ENCODE measurements at places on chromosomes 13 and 19.

DNA sequence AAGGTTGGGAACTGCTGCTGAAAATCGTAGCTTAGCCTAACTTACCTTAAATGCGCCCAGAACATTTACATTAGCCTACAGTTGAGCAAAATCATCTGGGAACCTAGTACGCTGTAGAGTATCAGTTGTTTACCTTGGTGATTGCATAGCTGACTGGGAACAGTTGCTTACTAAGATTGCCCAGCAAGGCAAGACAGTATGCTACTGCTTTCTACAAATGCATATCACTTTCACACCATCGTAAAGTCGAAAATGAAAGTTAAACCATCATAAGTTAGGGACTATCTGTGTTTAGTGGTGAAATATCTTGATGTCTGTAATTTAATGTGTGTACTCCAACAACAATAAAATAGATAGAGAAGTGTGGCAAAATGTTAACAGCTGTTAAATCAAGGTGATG lies 1670.6 kb upstream of the PCDH20 start:
- DNase-seq = no peak

GRCh38 chr13:68745502-68745901 lies 1362.1 kb upstream of the ATXN8OS start:
- no peak for DNase-seq

DNA sequence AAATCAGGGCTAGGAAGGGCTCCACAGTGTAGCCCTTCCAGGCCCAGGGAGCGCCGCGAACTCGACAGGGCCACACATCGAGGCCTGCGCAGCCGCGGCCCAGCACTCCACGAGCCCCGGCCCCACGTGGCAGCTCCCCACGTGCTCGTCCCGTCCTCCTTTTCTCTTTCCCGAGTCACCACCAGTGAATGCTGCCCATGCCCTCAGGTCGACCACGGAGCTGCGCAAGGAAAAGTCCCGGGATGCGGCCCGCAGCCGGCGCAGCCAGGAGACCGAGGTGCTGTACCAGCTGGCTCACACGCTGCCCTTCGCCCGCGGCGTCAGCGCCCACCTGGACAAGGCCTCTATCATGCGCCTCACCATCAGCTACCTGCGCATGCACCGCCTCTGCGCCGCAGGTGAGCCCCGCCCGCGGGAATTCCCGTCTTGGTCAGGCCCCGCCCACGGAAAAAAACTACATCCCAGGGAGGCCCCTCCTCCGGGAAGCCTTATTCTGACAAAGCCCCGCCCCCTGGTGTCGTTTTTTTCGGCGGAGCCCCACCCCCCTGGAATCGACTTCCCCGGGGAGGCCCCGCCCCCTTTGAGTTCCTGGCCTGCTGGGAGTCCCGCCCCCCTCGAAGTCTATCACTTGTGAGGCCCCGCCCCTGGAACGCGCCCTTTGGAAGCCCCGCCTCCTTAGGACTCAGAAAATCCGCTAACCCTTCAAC lies 7.0 kb downstream of the HIF3A start:
- DNase-seq = peak; percentile 71

GRCh38 chr19:51473009-51473707 lies 5.2 kb upstream of the CEACAM18 start:
- peak; percentile 57 for DNase-seq

DNA sequence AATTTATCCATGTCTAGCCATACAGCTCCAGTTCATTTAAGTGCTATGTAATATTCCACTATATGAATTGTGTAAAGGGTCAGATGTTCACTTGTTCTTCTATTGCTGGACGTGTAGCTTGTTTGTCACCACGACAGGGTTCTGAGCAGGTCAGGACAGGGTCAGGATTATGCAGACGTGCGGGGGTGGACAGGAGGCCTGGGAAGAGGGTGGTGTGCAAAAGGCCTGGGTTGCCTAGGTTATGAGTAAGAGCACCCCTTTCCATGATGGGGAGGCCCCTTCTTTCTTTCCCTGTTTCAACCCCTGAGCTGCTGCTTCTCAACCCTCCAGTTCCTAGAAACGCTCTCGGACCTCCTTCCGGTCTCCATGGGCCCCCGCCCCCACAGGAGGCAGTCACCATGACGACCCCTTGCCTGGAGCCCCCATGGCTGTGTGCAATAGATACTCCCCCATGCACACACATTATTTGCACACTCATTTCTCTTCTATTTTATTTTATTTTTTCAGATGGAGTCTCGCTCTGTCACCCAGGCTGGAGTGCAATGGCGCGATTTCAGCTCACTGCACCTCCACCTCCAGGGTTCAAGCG lies 2.0 kb downstream of the EXOC3L2 start:
- DNase-seq = no peak

- no peak for DNase-seq
Observed at GRCh38 chr13:21230516-21230915, 54.1 kb downstream of the MRPL57 start.

DNA sequence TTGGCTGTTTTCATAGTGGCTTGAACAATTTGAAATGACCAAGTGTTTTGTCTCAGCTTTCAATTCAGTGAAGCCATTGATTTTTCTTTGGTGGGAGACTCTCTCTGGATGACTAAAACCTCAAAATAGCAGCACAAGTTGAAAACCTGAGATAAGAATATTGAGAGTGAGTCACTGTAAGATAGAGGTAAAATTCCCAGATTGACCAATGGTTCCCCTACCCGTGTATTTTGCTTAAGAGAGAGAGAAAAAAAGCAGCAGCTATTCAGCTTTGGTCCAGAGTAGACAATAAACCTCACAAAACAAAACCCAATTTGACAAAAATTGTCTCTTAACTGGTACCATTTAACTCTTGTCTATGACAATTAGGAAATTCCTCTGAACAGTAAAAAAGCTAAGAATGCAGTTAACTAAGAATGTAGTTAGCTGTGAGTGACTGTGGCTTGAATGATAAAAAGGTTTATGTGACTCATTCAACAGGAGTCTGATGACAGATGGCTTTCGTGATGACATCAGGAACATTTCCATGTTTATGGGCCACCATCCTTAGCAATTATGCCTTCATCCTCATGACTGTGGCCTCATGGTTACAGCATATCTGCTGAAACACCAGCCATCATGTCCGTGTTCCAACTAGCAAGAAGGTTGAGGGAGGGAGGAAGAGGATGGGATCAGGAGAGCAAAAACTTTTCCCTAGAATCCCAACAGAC lies 356.9 kb downstream of the NDFIP2 start:
- DNase-seq = no peak

DNA sequence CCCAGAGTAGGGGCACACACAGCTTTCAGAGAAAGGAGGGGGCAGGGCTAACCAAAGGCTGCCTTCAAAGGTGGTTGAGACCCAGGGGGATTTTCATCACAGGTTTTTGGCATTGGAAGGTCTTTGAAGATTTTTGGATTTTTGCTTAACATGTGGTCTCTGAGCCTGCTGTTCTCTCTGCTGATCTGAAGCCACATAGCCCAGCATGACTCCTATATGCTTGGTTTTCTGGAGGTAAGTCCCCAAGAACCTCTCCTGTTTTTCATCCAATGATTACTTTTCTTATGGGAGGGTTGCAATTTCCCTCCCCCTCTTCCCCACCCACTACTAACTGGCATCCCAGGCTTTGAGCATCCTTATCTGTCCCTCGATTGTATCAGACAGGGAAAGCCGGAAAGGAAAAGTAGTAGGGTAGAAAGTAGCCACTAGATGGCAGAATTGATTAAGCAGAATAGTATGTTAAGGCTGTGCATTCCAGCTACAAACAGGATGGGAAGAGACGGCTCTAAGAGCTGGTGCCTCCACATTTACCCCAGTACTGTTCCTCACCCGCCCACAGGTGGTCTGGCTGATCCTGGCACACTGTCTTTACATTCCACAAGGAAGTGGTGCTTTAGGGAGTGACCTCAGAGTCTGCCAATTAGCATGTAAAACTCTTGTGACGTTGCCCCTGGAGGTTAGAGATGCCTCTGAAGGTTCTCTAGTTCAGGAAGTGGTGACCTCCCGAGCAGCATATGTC lies 218.9 kb upstream of the EDNRB start:
- no peak for DNase-seq

DNA sequence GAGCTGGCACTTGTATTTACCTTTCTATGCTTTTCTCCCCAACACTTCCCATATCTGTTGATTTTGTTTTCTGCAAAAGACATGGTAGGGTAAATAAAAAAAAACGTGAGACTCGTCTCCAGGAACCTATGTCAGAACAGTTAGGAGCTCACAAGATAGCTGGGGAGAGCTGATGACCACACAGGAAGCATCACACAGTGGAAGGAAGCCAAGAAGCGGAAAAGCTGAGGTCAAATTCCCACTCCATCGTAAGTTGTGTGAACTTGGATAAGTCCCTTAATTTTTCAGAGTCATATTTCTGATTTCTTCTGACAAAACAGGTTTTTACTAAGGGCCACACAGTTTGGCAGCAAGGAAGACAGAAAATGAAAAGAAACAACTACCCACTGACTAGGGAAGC lies 199.6 kb downstream of the KLF5 start:
- DNase-seq = no peak

DNA sequence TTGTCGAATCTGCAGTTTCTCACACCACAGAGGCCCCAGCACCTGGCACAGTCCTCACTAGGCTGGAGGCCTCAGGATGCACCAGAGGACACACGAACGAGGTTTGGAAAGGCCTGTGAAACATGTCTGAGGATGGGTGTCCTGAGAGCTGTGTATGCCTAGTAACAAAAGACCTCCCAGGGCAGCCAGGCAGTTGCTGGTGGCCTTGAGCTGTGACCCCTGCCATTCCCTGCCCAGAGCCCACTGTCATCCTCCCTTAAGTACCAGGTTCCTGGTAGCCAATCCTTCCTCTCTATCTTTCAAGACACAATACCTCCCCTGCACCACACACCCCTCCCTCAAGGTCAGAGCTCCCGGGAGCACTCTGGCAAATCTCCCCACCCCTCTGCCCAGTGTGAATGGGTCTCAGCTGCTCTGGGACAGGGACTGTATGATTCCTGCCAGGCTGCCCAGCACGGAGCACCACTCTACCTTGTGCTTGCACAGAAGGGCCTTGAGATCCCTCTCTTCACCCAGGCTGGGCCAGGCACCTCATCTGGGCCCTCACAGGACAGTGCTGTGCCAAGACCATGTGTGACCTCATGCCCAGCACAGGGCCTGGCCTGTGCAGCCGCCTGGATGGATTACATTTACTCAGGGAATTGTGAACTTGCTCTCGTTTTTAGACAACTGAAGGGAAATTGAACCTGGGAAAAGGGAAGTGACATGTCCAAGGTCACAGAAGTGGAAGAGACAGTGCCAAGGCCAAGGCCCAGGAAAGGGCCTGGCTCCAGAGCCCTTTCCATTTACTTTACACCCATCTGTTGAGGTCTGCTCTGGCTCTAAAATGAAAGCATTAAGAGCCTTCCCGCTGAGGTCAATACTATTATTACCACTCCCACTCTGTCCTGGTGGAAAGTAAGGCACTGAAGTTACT lies 2.2 kb downstream of the ZNF787 start:
- DNase-seq = no peak

GRCh38 chr13:30307194-30307970 lies at the start of gene KATNAL1:
Gene KATNAL1, minus strand, starts transcription at chr13:30307551. Its CDS starts 23,774 bp downstream, at chr13:30283777.
- DNase-seq = peak; percentile 85

- no peak for DNase-seq
Observed at GRCh38 chr13:99227331-99227900, 26.8 kb downstream of the UBAC2 start.

- no peak for DNase-seq
Observed at GRCh38 chr13:75514080-75514995, 23.3 kb downstream of the COMMD6 start.

DNA sequence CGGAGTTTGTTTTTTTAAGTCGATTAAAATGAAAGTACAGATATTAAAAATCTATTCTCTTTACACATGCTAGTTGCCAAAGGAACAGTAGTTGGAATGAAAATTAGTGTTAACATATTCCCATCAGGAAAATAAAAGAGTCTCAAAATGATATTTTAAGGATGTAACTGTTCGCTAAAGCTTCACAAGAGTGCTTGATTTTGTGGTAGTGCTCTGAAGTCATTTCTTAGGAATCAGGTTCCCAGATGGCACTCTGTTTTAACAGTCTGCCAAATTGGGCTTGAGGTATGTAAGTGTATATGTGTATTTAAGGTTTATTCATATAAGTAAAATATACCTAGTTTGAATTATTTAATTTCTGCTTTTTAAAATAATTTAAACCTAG lies 128.8 kb downstream of the LMO7 start:
- no peak for DNase-seq

- DNase-seq = peak; percentile 58
Observed at GRCh38 chr13:47896546-47896945, 104.5 kb downstream of the SUCLA2 start.

DNA sequence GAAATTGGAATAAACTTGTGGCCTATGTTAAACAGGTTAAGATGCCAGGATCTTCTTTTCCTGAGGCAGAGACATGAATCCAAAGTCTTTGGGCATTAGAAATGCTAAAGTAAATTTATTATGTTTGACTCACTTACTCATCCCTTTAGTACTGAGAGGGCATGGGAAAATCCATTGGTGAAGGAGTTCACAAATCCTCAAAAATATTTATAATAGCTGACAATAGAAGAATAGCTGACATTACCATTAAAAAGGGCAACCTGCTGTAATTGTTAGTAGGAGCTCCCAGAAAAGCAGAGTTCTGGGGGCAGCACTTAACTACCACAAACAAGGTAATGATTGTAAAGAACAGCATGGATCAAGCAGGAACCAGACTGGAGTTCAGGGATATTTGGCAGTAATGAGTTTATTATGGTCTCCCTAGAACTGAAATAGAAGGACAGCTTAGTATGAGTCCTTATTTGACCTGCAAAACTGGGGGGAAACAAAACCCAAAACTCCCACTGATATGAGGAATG lies 285.8 kb upstream of the KLHL1 start:
- DNase-seq = no peak

GRCh38 chr13:27151798-27152599 lies 19.6 kb downstream of the USP12 start:
- DNase-seq = no peak

DNA sequence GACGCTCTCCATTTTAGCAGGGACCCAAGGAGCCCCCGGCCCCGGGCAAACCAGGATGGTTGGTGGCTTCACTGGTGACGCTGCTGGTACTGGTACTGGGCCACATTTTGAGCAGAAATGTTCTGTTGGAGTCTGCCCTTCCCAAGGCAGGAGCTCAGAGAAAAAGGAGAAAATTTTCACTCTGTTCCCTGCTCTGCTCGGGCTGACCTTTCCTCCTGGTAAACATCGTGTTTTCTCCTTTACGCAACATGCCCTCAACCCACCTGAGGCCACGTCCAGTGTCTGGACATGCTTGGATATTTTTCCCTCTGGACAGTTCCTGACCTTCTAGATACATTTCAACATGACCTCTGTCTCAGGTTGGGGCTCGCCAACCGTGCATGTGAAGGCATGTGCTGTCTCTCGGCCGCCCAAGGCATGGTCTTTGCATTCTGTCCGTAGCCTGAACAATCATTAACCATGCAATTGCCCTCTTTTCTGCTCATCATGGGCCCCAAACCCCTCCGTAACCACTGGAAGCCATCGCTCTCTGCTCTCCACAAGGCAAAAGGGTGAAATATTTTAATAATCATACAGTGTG lies 115.2 kb upstream of the PEG3 start:
- DNase-seq = no peak

DNA sequence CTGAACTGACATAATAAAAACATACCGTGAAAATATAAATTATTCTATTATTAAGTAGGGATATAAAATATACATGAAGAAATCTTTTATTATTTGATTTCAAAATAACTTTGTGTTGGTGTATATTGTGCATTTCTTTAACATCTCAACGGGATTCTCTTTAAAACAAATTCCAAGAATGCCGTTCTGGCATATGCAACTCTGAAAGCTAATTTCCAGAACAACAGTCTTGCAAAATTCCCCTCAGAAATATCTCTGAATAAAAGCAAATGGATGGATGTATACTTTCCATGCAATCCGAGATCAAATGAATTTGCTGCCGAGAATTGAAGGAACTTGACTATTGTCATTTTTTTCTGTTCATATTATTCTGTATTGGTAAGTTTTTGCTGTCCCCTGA lies 1579.8 kb downstream of the PCDH9 start:
- no peak for DNase-seq
